Activated naive CD4-positive, alpha-beta T cell treated with anti-CD3 and anti-CD28 coated beads, Interleukin-2, amount 50 U/mL, for 72 hours (primary cell): ENCODE measurements at places on chromosomes 6 and 20. TPM values are rescaled to one million over a fixed set of nuclear protein-coding genes. Genes with fewer than 3 reads are reported as not detected.

ULBP3 gene
- total RNA-seq = not detected

EEF1A2 gene
- total RNA-seq = 0.14 TPM

SRSF12 gene
- total RNA-seq = 0.53 TPM

CLIC5 gene
- 8.4 TPM for total RNA-seq

RGS17 gene
- total RNA-seq = not detected

CD40 gene
- total RNA-seq = 10.0 TPM

FOXA2 gene
- not detected for total RNA-seq

ATF6B gene
- 101 TPM for total RNA-seq

COL21A1 gene
- not detected for total RNA-seq

POM121L2 gene
- not detected for total RNA-seq

BMP6 gene
- total RNA-seq = not detected

TRIM10 gene
- total RNA-seq = not detected

SLC44A4 gene
- total RNA-seq = not detected

THEMIS gene
- total RNA-seq = 50.8 TPM

DNA sequence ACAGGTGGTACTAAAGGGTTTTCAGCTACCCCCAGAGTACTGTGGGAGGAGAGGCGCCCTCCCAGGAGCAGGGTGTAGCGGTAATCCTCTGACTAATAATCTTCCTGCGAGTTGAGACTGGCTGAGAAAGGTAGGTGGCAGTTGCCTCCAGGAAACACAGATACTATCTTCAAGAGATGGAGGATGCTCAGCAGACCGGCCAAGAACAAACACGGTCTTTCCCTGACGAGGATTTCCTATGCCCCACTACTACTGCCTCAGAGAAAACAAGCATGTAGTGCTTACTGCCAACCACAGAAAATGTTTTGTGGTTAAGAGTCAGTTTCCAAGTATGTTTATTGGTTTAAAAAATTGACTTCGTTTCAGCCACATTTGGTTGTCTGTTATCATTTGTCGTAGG lies 26.8 kb downstream of the C6orf89 start:
- peak; percentile 60 for DNase-seq

DNA sequence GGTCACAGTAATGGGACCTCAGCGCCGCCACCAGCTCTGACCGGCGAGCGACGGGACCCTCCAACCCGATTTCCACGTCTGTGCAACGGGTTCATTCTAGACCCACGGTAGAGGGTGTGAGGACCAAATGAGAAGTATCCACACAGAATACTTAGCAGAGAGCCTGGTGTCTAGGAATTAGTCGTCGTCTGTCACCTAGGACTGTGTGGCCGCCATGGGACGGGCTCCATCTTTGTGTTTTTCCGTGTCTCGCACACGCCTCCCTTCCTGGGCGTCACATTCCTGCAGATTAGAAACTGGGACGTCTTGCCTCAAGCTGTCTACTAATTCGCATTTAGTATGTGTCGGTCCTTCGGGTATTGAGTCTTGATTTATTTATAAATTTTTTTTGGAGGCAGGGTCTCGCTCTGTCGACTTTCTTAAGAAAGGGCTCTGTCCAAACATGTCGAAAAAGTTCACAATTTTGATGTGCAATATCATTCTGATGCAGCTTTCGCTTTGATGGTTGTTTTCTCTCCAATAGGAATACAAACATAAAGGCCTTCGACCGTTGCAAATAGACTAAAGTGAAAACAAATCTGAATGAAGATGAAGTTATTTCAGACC lies 563 bp downstream of the MGME1 start:
- no peak for DNase-seq

DNA sequence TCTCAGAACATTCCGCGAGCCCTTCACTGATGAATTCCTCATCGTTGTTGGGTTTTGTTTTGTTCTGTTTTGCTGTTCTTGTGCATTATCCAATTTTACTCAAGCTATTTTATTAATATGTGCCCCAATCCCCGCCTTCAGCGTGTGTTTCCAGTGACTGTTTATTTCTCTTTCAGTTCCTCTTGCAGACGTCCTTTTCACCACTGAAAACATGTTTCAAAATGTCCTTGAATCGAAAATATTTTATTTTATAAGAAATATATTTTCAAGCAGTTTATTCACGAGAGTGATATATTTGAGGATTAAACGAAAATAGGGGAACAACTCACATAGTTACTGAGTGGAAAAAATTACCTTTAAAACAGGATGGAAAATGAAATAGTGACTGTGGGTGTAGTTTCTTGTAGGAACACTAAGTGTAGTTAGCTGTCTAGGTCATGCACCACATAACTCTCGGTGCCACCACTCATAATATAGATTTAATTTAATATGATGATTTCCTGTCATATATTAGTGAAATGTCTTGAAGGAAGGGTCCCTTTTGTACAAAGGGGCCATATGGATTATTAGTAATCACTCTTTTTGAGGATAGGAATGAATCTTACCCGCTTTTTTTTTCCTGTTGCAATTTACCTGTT lies 45.3 kb upstream of the HDDC2 start:
- no peak for DNase-seq

GRCh38 chr20:33676652-33677645 lies 2.7 kb upstream of the NECAB3 start:
- no peak for DNase-seq

- DNase-seq = no peak
Observed at GRCh38 chr6:25259756-25260155, 19.4 kb upstream of the CARMIL1 start.

- DNase-seq = no peak
Observed at GRCh38 chr6:42349753-42350511, 101.8 kb downstream of the TRERF1 start.

GRCh38 chr20:11302436-11302835 lies 615.3 kb upstream of the BTBD3 start:
- DNase-seq = no peak

GRCh38 chr6:124599656-124600055 lies 362.6 kb upstream of the RNF217 start:
- DNase-seq = no peak

GRCh38 chr20:25739615-25740320 lies 43.1 kb upstream of the ZNF337 start:
- DNase-seq = no peak

DNA sequence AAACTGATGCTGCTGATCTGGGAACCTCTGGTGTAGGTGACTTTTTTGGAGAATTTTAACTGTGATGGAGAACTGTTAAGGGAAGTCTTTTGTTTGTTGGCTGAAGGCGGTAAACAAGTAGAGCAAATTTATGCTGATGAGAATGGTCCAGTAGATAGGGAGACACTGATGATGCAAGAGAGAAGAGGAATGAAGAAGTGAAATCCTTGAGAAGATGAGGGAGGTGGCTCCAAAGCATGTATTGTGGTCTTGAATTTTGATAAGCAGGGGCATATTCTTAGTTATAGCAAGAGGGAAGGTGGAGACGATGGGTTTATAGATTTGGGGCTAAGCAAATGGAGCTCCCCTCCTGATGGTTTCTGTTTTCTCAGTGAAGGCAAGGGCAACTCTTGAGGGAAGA lies 22.0 kb downstream of the MAPK14 start:
- DNase-seq = no peak

DNA sequence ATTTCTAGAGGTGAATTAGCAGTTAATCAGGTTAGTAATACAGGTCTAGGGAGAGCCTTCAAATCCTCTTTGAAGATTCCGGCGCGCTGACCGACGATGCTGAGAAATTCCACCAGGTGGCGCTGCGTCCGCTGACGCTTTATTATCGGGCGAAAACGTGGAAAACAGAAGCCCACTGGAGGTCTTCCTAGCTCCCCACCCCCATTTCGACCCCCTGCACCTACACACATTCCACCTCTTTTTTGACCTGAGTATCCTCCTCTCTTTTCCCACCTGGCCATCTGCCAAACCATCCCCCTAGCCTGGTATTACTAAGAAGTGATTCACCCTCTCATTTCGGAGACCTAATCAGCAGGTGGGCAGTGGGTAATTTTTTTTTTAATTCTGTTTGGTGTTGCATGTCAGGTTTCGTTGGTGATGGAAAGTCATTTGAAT lies 65.4 kb upstream of the RIN2 start:
- no peak for DNase-seq

DNA sequence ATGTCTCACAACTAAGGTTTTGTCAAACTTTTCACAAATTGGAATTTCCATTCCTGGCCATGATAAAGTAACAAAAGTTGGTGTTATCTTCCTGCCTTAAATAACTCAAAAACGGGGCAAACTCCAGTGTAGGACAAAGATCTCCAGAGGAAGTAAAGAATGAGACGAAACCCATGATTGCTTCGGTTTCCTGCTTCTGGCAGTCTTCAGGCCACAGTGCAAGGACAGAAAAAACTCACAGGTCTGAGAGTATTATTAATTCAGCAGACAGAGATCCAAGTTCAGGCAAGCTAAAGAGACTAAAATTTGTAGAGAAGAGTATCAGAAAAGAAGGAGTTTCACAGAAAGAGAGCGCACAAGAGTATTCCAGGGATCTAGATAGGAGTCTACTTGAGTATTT lies 64.8 kb upstream of the RCAN2 start:
- DNase-seq = no peak
